CD4-positive, alpha-beta T cell treated with Interleukin-17A for 4 hours (primary cell): ENCODE measurements at places on chromosomes 5 and 9.

GRCh38 chr5:142674531-142675469 is 11.1 kb downstream of the FGF1 start:
- no peak for DNase-seq

DNA sequence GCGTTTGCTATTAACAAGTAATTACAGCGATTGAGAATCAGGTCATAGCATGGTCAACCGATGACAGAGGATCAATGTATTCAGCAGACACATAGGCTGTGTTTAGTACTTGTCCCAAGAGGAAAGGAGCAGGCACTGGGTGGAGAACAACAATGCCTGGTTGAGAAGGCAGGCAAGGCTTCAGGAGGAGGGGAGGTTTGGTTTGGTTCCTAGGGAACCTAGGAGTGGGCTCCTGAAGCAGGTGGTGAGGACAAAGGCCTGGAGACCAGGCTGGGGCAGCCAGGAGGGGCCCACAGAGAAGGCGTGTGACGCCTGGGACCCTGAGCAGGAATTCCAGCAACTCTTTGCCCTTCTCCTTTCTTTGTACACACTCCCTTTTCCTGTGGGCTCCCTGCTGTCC is 195.6 kb downstream of the SPOCK1 start:
- no peak for DNase-seq

- DNase-seq: no peak
Measured at GRCh38 chr9:132991351-132992300, 13.1 kb downstream of the GFI1B start.

GRCh38 chr9:90073186-90073945 is 468.6 kb downstream of the GADD45G start:
- no peak for DNase-seq
